ENCODE measurements at places on chromosomes 3 and 15. TPM values are rescaled to one million over a fixed set of nuclear protein-coding genes. Genes with fewer than 3 reads are reported as not detected.

- DNase-seq: no peak
Measured at GRCh38 chr3:28212681-28213080, 28.7 kb upstream of the CMC1 start.

DNA sequence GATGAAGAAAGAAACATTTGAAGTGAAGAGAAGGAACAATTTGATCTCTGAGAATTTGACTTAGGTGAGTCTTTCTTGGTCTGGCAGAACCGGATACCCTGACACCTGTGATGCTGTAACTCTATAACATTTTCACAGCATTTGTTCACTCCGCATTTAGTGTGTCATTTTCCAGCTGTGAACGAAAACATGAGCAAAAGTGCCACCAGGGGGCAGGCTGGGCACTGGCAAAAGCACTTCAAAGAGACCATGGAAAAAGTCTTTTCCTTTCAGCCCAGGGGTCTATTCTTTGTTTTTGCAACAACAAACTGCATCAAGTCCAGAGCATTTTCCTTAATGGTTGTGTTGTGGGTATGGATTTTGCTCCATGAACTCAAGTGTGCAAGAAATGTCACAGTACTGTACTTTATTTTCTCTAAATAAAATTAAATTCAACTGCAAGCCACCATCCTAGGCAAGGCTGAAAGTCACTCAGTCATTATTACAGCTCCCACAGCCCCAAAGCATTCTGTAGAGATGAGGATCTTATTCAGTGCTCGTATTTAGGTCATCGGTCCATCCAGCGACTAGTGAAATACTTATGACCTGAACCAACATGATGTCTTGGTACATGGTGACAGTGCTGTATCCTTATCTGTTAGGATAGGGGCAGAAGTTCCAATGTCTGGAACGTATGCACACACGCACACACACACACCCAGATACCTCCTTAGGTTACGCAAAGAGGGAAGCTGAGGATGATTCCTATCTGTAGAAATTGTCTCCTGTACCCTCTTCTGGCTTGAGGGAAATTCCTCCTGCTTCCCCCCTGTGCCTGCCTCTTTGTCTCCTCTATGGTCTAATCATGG is 125.5 kb downstream of the GADL1 start:
- peak; percentile 81 for DNase-seq

- DNase-seq: no peak
Measured at GRCh38 chr15:73832657-73833056, 40.7 kb upstream of the TBC1D21 start.

- DNase-seq: no peak
Measured at GRCh38 chr15:47998619-47999019, 122.2 kb upstream of the SLC24A5 start.

DNA sequence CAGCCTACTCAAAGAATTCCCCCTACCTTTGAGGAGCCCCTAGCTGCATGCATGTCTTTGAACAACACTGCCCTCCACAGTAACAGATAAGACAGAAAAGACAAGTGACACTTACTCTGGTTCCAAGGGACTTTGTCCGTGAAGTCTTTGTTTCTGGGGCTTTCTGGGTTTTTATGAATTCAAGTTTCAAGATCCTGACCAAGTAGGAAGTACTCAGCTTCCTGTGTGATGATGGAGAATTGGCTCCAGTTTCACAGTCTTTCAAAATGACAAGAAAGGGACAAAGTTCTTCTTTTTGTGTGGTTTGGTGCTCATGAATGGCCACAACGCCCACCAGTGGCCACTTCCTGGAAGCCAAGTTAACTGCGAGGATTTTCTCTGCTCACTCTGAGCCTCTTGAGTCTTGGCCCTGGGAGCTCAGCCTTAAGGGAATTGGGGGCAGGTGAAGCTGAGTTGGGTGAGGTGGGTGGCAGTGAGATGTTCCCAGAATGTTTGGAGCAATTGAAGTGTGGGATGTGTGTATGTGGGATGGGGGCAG is at the start of gene CCR1:
TSS of gene CCR1 (minus strand) at position 147 of the 538 bp plus-strand sequence. CDS start 4,000 bp downstream, outside the sequence.
- no peak for DNase-seq

GRCh38 chr3:128504533-128504915 is 11.5 kb upstream of the GATA2 start:
- DNase-seq: no peak

GRCh38 chr15:59013246-59013873 is 25.9 kb downstream of the RNF111 start:
- DNase-seq: no peak

- no peak for DNase-seq
Measured at GRCh38 chr3:65411367-65411766, 627.4 kb downstream of the MAGI1 start.

DNA sequence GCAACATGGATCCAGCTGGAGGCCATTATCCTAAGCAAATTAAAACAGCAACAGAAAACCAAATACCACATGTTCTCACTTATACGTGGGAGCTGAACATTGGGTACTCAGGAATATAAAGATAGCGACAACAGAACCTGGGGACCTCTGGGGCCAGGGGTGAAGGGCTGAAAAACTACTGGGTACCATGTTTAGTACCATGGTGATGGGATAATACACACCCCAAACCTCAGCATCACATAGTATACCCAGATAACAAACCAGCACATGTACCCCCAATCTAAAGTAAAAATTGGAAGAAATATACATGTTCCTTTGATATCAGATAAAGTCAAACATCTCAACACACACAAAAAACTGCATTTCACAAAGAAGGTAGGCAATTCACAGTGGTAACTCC is 876.2 kb downstream of the TBL1XR1 start:
- DNase-seq: no peak

GRCh38 chr15:36757189-36757814 is 177.9 kb downstream of the CDIN1 start:
- DNase-seq: no peak

DNA sequence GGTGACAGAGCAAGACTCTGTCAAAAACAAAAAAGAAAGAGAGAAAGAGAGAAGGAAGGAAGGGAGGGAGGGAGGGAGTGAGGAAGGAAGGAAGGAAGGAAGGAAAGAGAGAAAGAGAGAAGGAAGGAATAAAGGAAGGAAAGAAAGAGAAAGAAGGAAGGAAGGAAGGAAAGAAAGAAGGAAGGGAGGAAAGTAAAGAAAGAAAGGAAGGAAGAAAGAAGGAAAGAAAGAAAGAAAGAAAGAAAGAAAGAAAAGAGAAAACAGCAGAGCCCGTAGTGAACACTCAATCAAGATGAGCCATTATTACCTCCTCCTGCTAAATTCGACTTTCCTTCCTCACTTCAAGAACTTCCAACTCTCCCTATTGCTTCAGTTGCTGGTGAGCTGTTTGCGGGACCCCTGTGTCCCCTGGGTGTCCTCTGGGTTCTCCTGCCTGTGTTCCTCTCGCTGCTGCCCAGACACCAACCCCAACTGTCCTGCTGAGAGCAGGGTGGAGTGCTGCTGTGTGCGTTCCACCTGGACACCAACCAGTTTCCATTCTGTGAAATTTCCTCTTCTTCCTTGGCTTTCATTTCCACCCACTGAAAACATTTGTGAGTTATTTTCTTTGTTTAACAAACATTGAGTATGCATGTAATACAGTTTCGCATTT is 266.4 kb downstream of the FAM43A start:
- no peak for DNase-seq

GRCh38 chr3:109346770-109347295 is 9.5 kb upstream of the DPPA4 start:
- no peak for DNase-seq

GRCh38 chr3:10432931-10433330 is 72.5 kb downstream of the ATP2B2 start:
- no peak for DNase-seq

GRCh38 chr3:160893207-160893606 is 137.2 kb downstream of the PPM1L start:
- no peak for DNase-seq

DNA sequence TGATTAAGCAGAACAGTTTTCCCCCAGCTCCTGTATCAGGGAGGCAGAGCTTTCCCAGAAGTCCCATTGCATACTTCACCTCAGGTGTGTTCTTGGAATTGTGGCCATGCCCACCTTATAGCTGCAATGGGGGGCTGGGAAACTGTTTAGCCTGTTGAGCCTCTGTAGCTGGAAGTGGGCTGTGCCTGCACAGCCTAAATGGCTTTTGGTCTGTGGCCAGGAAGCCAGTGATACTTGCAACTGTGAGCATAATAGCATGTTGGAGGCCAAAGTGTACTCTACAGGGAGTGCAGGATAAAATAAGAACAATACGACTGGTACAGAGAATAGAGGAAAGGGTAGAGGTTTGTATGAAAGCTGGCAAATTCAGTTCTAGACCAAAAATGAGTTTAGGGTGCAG is 248.5 kb downstream of the PTPRG start:
- peak; percentile 56 for DNase-seq

DNA sequence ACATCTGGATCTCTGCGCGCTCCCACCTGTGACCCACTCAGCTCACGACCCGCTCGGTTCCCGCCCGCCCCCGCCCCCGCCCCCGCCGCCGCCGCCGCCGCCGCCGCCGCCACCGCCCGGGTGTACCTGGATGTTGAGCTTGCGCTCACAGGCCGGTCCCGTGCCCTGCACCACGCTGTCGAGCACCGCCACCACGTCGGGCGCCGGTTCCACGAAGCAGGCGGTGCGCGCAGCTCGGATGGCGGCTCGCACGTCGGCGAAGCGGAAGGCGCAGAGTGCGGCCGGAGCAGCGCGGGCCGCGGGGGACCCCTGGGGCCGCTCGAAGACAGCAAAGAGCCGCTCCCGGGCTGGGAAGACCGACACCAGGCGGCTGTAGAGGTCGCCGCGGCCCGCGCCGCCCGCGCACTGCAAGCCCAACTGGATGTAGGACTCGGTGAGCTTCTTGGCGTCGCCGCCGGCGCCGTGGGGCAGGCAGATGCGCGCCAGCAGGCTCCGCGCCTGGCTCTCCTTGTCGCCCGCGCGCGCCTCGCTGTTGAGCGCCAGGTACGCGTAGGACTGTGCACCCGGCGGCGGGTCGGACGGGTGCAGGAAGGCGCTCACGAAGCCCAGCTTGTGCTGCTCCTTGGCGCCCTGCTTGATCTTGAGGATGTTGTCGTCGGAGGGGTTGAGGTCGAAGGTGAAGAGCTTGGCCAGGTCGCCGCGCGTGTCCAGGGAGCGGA is 1.1 kb downstream of the PLXND1 start:
- DNase-seq: peak; percentile 87

GRCh38 chr3:174276826-174277225 is 582.3 kb upstream of the NAALADL2 start:
- no peak for DNase-seq

The GNAT1 gene
- not detected for total RNA-seq

The MLH1 gene
- total RNA-seq: 28.0 TPM

The SHC4 gene
- 8.7 TPM for total RNA-seq

The TRIM71 gene
- not detected for total RNA-seq

The ACTR8 gene
- total RNA-seq: 18.9 TPM

The GUCA1C gene
- not detected for total RNA-seq

The MYH15 gene
- 0.03 TPM for total RNA-seq

The ADAMTS7 gene
- total RNA-seq: 14.7 TPM

The GP5 gene
- 0.33 TPM for total RNA-seq

The MYZAP gene
- total RNA-seq: 4.2 TPM

The SYNPR gene
- total RNA-seq: not detected

Data from aorta (tissue), 5 donors.